ENCODE measurements at places on chromosomes 16 and 17.

- no peak for DNase-seq
Observed at GRCh38 chr17:47013341-47013740, 34.3 kb upstream of the RPRML start.

GRCh38 chr17:37239690-37240334, 136.0 kb upstream of the C17orf78 start:
- DNase-seq, result peak; percentile 21

DNA sequence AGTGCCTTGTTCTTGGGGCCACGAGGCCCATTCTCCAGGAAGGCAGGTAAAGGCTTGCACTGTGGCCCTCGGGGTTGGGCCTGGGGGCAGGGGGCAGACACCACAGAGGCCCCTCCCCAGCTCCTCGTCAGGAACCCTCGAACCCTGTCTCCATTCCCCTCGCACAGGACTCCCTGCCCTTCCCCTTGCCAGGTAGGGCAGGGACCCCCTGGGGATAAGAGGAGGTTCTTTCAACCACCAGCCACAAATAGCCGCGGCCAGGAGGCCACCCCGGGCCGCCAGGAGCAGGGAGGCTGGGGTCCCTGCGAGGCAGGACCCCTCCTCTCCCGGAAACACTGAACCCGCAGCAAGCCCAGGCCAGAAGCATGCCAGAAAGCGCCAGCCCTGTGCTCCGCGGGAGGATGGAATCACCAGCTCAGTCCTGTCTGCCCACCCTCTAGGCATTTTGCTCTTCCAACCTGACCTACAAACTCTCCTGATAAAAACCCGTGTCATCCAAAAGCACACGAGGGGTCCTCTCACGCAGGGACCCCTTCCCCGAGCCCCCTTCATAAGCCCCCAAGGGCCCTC, 45.6 kb downstream of the SLC47A1 start:
- no peak for DNase-seq

DNA sequence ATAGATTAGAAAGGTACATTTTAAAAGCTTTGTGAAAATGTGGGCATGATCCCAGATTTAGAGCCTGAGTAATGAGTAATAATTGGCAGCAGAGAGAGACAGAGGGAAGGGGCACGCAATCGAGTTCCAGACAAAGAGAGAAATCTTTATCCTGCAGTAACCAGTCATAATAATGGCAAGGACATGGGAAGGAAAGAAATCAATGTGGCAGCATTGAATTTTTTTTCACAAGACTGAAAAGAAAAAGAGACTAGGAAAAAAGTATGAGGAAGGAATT, 790.8 kb upstream of the SOX9 start:
- no peak for DNase-seq

DNA sequence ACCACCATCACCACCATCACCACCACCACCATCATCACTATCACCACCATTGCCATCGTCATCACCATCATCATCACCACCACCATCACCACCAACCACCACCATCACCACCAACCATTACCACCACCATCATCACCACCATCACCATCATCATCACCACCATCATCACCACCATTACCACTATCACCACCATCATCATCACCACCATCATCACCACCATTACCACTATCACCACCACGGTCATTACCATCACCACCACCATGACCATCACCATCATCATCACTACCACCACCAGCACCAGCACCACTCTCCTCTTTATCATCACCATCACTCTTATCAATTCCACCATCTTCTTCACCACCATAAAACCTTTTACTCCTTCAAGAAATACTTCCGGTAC, 1.1 kb upstream of the TMEM114 start:
- DNase-seq, result no peak

DNA sequence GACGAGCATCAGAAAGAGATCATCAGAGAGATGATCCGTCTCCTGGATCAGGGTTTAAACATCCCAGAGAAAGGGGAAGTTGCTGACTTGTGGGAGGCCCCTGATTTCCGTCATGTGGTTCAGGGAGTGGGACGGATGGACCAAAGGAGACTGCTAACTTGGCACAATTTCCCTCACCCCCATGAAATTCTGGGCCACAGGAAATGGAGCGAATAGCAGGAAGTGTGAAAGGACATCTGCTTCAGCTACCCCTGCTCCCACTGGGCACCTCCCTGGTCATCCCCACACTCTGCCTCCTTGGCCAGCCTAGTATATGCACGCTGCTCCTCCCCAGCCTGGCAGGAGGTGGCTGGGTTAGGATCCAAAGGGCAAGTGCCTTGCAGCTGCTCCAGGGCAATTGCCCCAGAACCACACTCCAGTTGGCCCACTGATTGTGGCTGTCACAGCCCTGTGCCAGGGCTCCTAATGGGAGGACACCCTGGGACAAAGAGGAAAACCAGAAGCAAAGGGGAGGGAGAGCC, 1.3 kb downstream of the ARRB2 start:
- DNase-seq, result no peak

DNA sequence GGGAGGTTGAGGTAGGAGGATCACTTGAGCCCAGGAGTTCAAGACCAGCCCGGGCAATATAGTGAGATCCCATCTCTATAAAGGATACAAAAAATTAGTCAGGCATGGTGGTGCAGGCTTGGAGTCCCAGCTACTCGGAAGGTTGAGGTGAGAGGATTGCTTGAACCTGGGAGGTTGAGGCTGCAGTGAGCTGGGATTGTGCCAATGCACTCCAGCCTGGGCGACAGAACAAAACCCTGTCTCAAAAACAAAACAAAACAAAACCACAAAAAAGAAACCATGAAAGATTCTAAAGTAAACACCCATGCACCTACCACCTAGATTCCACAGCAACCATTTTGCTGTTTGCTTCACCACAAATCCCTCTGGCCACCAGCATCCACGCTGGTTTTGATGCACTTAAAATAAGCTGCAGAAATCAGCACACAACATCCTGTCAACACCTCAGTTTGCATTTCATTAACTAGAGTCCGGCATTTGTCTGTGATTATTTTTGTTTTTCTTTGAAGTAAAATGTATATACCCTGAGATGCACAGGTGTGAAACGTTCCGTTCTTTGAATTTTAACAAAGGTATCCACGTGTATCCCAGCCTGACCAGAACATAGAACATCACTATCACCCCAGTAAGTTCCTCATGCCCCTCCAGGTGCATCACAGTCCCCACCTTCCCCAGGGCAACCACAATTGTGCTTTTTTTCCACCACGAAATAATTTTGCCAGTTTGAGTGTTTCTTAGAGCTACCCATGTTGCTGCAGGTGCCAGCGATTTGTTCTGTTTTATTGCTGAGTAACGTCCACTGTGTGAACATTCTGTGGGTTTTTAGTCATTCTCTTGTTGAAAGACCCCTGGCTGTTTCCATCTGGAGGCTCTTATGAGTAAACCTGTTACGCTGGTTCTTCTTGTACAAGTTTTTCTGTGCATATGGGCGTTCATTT, 191.5 kb downstream of the SEC14L1 start:
- DNase-seq, result no peak

DNA sequence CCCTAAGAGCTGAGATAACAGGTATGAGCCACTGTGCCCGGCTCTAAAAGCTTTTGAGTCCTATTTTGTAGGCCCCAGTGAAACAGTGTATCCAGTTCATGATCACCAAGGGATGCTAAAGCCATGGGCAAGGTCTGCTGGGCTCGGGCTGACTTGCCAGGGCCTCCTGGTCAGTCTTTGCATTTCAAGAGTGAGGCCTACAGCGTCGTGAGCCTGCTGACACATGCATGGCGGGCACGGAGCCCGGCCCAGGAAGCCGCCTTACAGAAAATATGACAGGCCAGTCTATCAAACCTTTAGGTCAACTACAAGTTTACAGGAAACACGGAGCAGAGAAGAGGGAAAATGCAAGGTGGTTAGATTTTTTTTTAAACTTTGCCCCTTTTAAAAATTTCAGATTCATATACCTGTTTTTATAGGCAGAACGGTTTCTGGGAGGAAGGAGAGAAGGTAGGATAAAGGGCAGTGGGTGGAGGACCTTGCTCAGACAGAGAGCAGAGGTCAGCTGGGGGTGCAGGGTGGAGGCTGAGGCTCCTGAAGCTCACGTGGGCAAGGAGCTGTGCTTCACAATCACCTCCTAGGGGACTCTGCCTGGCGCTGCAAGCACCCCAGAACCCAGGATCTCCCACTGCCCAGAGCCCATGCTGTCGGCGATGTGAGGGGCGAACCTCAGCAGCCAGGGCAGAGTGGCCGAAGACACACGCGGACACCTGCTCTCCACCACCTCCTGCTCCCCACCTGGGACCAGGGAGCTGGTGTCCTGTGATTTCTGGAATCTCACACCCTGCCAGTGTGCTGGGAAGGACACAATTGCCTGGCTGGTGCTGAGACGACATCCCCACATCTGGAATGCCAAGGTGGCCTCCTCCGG, 21.3 kb downstream of the C16orf95 start:
- no peak for DNase-seq

DNA sequence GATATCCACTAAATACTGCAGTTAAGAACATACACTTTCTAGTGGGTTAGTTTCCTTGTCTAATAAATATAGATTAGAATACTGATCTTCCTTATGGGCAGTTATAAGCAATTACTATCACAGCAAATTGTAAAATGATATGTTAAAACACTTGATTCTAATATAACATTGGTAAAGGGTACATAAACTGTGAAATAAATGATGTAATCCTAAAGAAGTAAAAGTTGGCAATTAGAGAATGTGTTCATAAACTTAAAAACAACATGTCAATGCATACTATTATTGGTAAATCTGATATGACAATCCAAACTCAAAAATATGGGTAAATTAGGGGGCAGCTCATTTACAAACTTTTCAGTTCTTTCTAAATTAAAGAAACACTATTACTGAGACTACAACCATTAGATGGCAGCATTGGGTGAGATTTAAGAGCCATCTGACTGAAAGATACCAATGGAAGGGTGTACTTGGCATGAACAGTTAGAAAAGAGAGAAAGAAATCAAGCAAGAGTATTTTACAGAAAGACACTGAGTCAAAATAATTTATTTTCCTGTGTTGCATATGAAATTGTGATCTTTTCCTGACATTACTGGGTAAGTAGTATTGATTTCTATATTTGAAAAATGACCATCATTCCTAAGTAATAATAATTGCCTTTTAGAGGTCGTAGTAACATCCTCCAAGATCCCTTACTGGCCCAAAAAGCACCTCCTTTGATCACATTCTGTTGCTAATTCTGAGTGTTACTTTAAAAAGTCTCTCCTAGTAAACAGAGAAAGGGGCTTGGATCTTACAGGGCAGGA, 119.6 kb downstream of the SPAG9 start:
- DNase-seq, result peak; percentile 78

GRCh38 chr16:56932721-56933619, 1.0 kb downstream of the HERPUD1 start:
- DNase-seq, result peak; percentile 64

- no peak for DNase-seq
Observed at GRCh38 chr16:53599548-53599947, 96.5 kb upstream of the AKTIP start.

DNA sequence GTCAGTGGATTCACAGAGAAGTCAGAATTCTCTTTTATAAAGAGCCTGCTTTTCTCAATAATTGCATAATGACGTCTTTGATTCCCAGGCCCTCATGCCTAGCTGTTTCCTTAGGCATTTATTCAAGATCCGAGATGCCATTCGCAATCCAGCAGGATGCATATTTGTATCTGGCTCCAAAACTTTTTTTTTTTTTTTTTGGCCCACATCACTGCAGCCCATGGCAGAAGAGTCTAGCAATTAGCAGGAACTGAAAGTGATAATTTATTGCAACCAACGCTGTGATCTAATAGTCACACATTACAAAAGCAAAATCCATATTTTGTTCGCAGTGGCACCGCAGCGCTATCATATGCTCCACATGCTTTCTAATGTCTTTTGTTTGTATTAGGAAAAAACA, 503.4 kb downstream of the MAF start:
- no peak for DNase-seq

DNA sequence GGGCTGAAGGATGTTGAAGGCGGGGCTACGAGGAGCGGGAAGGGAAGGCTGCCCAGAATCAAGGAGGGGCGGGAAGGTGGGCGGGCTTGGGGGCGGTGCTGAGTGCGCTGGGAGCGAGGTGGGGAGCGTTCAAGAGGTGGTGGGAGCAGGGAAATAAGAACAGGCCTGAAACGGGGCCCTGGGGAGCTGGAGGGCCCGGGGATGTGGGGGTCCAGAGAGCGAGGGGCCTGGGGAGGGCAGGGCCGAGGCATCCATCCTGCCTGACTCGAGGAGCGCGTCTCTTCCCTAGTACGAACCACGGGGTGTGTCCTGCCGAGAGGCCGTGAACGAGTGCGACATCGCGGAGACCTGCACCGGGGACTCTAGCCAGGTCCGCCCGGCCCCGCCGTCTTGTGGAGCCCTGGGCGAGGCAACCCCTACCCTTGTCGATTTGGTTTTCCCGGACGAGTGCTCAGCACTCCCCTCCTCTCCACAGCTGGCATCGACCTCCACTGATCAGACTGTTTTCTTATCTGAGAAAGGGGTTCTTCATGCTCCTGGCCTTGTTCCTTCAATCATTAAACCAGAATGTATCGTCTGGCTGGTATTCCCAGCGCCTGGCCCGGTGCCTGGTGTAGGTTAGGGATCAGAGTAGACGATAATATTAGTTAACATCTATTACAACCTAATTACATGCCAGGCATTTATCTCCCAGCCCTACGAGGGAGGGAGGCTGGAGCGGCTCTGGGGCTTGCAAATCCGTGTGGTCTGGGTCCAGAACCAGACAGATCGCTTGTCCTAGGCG, 17.2 kb downstream of the ADAM11 start:
- no peak for DNase-seq

DNA sequence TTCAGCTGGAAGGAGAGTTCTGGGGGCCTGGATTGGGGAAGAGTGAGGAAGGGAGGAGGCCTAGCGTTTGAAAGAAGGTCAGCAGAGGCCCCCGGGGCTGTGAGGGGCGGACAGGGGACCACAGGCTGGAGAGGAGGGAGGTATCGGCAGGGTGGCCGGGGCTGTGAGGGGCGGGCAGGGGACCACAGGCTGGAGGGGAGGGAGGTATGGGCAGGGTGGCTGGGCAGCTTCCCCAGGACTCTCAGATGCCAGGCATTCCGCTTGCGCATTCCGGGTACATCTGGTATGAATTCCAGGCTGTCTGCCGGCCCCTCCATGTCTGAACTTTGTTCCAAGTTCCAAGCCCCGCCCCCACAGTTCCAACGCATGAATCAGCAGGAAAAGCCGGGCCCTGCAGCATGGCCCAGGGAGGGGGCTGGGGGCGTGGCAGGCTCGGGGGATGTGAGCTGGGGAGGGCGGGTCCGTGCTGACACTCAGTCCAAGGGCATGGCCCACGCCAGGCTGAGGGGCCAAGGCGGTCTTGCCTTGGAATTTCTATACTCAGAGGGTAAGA, 4.3 kb upstream of the TLCD2 start:
- peak; percentile 99 for DNase-seq

DNA sequence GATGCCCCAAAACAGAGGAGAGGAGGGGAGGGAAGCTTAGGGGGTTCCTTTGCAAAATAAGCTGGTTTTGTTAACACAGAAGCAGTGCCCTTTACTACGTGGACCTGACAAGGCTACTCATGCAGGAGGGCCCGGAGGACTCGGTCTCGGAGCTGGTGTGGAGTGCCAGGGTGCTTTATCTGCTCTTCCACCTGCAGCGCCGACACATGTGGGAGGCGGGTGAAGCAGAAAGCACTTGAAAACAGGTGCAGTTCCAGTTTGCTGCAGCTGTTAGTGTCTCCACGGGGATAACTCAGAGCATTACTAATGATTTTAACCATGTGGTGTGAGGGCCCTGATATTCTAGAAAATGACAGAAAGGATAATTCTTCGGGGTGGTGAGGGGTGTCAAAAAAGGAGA, 35.0 kb upstream of the MNT start:
- no peak for DNase-seq
